Forelimb muscle (tissue), 1 donor: ENCODE measurements at places on chromosomes 6 and 20. TPM values are rescaled to one million over a fixed set of nuclear protein-coding genes. Genes with fewer than 3 reads are reported as not detected.

The ZFAND3 gene
- polyA plus RNA-seq = 84.0 TPM

The MLN gene
- not detected for polyA plus RNA-seq

The NOX3 gene
- not detected for polyA plus RNA-seq

- DNase-seq = no peak
Measured at GRCh38 chr6:13099771-13100170, 228.6 kb downstream of the TBC1D7 start.

The CEP57L1 gene
- polyA plus RNA-seq = 16.9 TPM

- DNase-seq = no peak
Measured at GRCh38 chr20:64062276-64062595, 762 bp upstream of the TCEA2 start.

GRCh38 chr20:33933469-33933909, 60.2 kb upstream of the RALY start:
- no peak for DNase-seq

The TPBG gene
- 9.4 TPM for polyA plus RNA-seq

DNA sequence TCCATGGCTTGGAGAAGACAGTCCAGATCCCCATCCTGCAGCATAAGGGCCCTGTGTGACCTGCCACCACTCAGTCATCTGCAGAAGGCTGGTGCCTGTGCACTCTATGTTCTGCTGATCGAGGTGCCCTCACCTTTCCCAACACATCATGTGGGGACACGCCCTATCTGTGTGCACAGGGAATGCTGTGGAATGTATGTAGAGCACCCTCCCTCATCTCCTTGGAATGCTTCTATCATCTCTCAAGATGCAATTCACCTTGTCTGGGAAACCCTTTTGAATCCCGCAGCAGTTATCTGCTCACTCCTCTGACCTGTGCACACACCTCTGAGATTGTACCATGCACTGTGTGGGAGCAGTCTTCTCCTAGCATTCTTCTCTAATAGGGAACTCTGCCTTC, 207.2 kb upstream of the SSTR4 start:
- DNase-seq = no peak

The DCBLD1 gene
- polyA plus RNA-seq = 7.5 TPM

GRCh38 chr20:3405696-3406358, 1.6 kb downstream of the DNAAF9 start:
- no peak for DNase-seq

DNA sequence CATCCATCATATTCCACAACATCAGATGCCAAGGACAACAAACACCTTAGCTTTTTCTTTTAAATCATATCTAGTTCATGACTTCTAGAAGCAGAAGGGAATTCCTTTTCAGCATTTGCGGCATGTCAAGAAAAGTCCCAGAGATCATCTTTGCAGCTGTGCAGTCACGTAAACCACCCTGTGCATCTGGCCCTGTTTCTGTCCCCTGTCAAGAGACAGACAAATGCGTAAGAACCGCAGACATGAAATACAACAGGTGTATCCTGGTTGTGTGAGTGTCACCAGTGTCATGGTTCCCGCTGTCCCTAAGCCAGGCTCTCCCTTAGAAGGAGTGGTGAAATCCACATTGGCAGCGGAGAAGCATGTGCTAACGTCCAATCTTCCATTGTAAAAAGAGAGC, 28.1 kb downstream of the LY86 start:
- no peak for DNase-seq
